Small intestine (tissue), 16 donors: ENCODE measurements at places on chromosomes 6 and 20.

DNA sequence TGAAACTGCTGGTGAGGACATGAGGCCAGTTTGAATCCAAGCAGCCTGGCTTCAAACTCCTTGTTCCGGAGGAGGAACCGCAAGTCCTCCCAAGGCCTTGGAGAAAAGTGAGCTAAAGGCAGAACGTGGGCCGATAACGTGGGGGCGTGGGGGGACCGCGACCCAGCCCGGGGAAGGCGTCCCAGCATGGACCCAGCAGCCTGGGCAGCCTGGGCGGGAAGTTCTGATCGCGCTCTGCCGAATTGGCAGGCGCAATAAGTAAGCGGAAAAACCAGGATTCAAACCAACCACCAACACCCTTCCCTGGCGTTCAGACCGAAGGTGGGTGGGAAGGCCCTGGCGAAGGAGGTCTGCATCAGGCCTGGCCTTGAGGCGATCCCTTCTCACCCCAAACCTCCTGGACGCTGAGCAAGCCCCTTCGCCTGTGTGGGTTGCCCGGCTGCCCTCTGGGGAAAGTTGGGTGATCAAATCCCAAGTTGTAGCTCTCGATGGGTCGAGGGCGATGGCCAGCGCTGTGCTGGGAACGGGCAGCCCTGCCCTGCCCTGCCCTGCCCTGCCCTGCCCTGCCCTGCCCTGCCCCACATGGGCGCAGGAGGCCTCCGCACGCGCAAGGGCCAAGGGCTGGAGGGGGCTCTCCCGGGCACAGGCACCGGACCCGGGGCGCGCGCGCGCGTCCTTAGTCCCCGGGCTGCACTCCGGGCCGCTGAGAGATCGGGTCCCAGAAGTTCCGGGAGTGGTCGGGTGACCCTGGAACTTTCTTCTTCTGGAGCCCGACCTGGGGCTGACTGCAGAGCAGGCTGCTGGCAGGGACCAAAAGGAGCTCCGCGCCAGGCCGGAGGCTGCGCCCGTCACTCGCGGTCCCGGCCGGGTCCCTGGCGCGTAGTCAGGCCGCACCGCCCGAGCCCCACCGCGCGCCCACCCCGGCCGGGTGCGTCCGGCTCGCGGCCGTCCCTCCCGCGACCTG is 637 bp upstream of the SLC22A3 start:
- DNase-seq = peak; percentile 26

DNA sequence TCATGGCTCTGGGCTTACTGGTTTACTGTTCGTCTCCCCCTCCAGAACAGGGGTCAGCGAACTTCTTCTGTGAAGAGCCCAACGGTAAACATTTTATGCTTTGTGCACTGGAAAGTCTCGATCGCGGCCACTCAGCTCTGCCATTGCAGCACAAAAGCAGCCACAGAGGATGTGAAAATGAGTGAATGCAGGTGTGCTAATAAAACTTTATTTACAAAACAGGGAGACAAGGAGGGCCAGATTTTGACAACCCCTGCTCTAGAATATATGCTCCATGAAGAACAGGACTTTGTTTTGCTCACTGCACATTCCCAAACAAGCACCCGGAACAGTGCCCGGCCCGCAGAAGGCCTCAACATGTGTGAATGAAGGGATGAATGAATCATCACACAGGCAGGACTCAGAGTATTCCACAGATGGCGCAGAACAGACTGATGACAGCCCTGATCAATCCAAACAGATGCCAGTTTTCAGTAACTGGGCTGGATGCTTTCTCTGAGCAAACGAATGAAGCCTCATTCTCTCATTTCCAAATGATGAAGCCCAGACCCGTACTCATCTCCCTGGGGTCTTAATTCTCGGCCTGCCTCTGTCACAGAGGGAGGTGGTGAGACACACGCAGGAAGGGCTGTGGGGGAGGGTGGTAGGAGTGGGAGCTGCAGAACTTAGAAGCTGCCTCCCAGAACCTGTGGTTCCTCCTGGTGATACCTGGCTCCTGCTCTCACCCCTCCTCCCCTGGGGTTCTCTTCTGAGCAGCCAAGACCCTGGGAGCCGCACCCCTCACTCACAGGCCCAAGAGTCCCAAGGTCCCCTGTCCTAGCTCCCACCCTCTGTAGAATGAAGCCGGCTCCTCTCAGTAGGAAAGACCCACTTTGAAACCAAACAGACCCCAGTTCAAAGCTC is 196.4 kb downstream of the PREX1 start:
- no peak for DNase-seq

GRCh38 chr6:110476046-110476849 is at the start of gene SLC22A16:
Gene SLC22A16 (minus strand): TSS chr6:110476613. CDS start chr6:110476574, 39 bp downstream.
- DNase-seq = no peak

DNA sequence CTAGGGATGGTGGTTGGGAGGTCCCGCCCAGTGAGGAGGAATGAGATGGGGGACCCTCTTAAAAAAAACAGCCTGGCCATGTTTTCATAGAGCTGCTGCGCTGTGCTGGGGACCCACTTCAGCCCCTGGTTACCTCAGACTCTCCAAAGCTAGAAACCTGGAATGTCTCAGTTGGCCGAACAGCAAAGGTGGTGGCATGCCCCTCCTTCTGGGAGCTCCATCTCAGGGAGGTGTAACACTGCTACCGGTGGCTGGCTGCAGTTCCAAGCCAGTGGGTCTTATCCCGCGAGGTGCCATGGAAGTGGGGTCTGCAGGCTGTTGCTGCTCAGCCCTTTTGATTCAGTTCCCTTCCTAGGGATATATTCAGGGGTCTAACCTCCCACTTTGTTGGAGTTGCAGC is 35.7 kb upstream of the TFB1M start:
- no peak for DNase-seq

GRCh38 chr6:34362909-34363680 is 29.4 kb downstream of the NUDT3 start:
- DNase-seq = no peak
